Fibroblast of the aortic adventitia (primary cell): ENCODE measurements at places on chromosomes 16 and 17. TPM values are rescaled to one million over a fixed set of nuclear protein-coding genes. Genes with fewer than 3 reads are reported as not detected.
A peak's percentile ranks its signal among the peaks of the same experiment; 100 is the strongest.

GRCh38 chr16:73058221-73058615, 10.3 kb upstream of the ZFHX3 start:
- DNase-seq, result peak; percentile 45

DNA sequence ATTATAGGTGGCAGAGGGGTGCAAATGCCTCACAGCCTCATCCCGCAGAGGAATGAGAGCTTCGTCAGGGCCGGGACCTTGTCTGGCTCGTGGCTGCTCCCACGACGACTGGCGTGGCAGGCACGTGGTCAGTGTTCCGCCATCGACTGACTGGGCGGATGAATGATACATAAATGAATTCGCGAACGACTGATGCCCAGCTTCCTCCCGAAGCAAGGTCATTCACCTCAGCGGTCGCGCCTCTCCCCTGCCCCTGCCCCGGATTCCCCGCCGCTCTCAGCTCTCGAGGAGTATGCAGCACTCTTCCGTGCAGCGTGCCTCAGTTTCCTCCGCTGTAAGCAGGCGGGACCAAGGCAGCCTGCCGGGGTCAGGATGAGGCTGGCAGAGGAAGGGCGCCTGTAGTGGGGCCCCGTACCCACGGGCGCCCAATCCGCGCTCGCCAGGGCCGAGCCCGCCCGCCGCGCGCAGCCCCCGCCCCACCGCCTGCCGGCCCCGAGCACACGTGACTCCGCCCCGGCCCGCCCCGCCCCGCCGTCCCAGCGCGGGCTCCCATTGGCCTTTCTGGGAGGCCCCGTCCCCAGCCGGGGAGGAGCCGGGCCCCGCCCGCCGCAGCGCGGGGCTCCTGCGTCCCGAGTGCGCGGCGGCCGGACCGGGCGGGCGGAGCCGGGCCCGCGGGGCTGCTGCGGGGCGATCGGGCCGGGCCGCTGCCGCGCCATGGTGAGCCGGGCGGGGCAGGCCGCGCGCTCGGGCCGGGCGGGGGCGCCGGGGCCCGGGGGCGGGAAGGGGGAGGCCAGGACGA, at the start of gene SNN:
Gene SNN, plus strand, starts transcription at position 632 of the 799 bp plus-strand sequence. CDS start 7,605 bp downstream, outside the sequence.
- peak; percentile 66 for DNase-seq

DNA sequence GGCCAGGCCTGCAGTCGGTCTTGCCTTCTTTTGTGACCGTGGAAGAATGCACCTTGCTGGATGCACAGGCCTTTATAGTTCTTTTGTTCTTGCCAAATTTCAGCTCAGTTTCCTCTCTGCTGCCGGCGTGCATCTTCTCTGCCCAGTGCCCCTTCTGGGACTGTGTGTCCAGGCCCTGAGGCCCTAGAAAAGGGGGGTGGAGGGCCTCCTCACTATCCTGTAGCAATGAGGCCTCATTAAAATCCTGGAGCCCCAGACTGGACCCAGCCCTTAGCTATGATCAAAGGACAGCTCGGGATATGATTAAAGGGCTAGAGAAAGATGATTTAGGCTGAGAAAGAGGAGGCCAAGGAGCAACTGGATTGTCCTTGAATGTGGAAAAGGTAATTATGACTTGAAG, 229.8 kb downstream of the SEC14L1 start:
- DNase-seq, result no peak

Gene GGT6
- total RNA-seq, result not detected in 2 replicates
